Smooth muscle cell of the umbilical artery (primary cell): ENCODE measurements at places on chromosomes 4 and X. TPM values are rescaled to one million over a fixed set of nuclear protein-coding genes. Genes with fewer than 3 reads are reported as not detected.

SERPINA7 gene
- not detected in 2 replicates for total RNA-seq

CT47B1 gene
- not detected in 2 replicates for total RNA-seq

ODAM gene
- total RNA-seq: 0.42 TPM in 1 of 2 replicates, not detected in the other

FGB gene
- total RNA-seq: not detected in 2 replicates
